Hepatocyte (in vitro differentiated cells): ENCODE measurements at places on chromosomes 6 and 20. TPM values are rescaled to one million over a fixed set of nuclear protein-coding genes. Genes with fewer than 3 reads are reported as not detected.

Gene MCM8
- 1.5 and 1.7 TPM in 2 replicates for polyA plus RNA-seq

Gene RGS17
- 0.27 and 0.52 TPM in 2 replicates for polyA plus RNA-seq

DNA sequence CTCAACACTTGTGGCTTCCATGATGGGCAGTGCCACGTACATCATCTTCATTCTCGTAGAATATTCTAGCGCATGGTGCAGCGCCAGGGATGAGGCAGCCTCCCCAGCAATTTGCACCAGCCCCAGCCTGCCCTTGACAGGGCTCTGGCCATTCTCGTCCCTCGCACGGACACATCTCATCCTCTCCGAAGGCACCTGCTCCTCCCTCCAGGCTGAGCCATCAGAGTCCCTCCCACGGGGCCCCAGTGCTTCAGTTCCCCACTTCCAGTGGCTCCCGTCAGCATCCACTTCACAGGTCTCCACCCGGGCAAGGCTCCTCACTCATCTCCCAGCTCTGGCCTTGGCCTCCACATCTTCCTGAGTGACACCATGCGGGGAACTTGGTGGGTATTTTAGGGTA, 13.3 kb upstream of the PHACTR3 start:
- no peak for DNase-seq
- peaks cover 28% of the 10 kb centered on the region for H3K27me3 ChIP-seq
- no peak overlapping the region for H3K4me3 ChIP-seq
- H3K4me1 ChIP-seq = no peaks in the 10 kb centered on the region
- H3K27ac ChIP-seq = no peak overlapping the region

GRCh38 chr6:122770835-122771601, 8.5 kb upstream of the FABP7 start:
- no peaks in the 10 kb centered on the region for H3K36me3 ChIP-seq
- peaks cover 21% of the 10 kb centered on the region for H3K4me1 ChIP-seq
- peak overlapping the region; percentile 10 for H3K27ac ChIP-seq
- peak; percentile 20 for DNase-seq

GRCh38 chr6:157759028-157759427, 64.0 kb upstream of the SNX9 start:
- no peaks in the 10 kb centered on the region for H3K36me3 ChIP-seq
- H3K4me3 ChIP-seq = no peak overlapping the region
- peaks cover 32% of the 10 kb centered on the region for H3K4me1 ChIP-seq
- no peak for DNase-seq

- H3K27me3 ChIP-seq = no peaks in the 10 kb centered on the region
- H3K4me1 ChIP-seq = no peaks in the 10 kb centered on the region
These were observed 13.9 kb downstream of the LRFN2 start for GRCh38 chr6:40573221-40573620.

- H3K36me3 ChIP-seq = no peaks in the 10 kb centered on the region
- DNase-seq = no peak
- peaks cover 8% of the 10 kb centered on the region for H3K4me1 ChIP-seq
- no peak overlapping the region for H3K4me3 ChIP-seq
These were observed 4.5 kb upstream of the FAM110A start for GRCh38 chr20:828987-829386.

Gene HEY2
- polyA plus RNA-seq = 0.27 and 0.40 TPM in 2 replicates

Gene FAM83C
- polyA plus RNA-seq = 0.10 TPM in 1 of 2 replicates, not detected in the other

DNA sequence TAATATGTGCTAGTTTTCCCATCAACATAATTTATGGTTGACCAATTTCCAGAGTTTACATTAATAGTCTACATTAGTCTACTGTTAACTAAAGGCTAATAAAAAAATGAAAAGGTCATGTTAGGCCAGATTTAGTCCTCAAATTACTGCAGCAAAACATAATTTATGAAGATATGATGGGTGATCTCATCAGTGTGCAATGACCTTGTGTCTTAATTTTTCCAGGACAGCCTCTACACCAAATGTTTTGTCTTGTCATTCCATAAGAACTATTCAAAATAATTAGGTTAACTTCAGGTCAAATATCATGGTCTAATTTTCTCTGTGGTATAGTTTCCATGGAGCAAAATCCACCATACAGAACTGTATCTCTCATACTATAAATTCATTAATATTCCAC, 234.2 kb downstream of the COL12A1 start:
- H3K27me3 ChIP-seq = no peaks in the 10 kb centered on the region
- H3K4me1 ChIP-seq = no peaks in the 10 kb centered on the region
- DNase-seq = no peak
- no peak overlapping the region for H3K4me3 ChIP-seq
- no peak overlapping the region for H3K27ac ChIP-seq

GRCh38 chr6:166330612-166331011, 11.7 kb downstream of the SFT2D1 start:
- H3K36me3 ChIP-seq = no peaks in the 10 kb centered on the region
- H3K27ac ChIP-seq = no peak overlapping the region
- H3K27me3 ChIP-seq = no peaks in the 10 kb centered on the region
- H3K4me3 ChIP-seq = no peak overlapping the region

- no peaks in the 10 kb centered on the region for H3K36me3 ChIP-seq
- DNase-seq = no peak
- no peaks in the 10 kb centered on the region for H3K27me3 ChIP-seq
- no peak overlapping the region for H3K27ac ChIP-seq
These were observed 74.5 kb upstream of the TULP1 start for GRCh38 chr6:35587167-35587566.

DNA sequence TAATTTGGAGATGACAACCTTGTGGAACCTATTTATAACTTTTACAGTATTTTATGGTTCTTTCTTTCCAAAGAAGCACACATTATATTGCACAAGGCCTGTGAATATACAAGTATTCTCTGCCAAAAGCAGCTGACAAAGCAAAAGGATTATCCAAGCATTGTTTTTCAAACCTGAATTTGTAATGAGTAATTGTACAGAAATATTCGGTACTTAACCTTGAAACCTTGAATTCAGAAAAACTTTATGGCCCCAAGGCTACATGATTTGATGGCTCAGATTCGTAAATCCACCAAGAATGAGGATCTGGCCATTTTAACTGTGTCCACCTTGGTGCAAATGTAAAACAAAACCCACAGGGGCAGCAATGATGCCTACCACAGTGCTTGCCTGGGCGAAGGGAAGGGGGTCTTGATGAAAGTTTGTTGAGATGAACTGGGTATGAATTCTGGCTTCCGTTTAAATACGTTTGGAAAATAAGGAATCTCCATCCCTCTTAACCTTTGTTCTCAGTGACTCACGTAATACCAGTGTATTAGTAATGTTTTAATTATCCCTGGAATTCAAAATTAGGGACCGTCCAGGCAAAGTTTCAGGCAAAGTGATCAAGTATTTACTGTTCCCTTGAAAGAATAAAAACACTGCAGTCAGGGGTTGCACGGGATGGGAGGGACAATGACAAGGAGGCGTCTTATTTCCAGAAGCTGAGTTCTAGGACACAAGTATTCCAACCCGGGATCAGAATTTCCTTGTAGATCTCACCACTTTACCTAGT, 2.7 kb upstream of the RBM24 start:
- H3K27me3 ChIP-seq = peaks cover 34% of the 10 kb centered on the region
- no peak for DNase-seq
- H3K36me3 ChIP-seq = no peaks in the 10 kb centered on the region
- peaks cover 4% of the 10 kb centered on the region for H3K4me1 ChIP-seq
- H3K4me3 ChIP-seq = no peak overlapping the region

GRCh38 chr6:41201764-41202173, 820 bp upstream of the TREML2 start:
- no peaks in the 10 kb centered on the region for H3K36me3 ChIP-seq
- peaks cover 11% of the 10 kb centered on the region for H3K27me3 ChIP-seq
- H3K4me3 ChIP-seq = no peak overlapping the region
- DNase-seq = no peak
- no peak overlapping the region for H3K27ac ChIP-seq

DNA sequence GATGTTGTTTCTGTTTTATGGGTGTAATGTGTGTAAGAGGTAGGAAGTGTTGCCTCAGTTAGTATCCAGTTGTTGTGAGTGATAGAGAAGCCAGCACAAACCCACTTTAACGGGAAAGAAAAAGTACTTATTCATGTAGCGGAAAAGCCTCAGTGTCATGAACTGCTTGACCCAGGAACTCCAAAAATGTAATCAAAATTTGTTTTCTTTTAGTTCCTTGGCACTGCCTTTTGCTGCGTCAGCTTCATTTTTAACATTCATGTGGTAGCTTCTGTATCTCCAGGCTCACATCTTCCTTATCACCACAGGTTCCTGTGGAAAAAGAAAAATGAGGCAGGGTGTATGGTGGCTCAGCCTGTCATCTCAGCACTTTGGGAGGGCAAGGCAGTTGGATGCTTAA, 46.4 kb upstream of the CCDC28A start:
- no peak overlapping the region for H3K4me3 ChIP-seq
- no peaks in the 10 kb centered on the region for H3K27me3 ChIP-seq
- no peak for DNase-seq
- H3K4me1 ChIP-seq = peaks cover 15% of the 10 kb centered on the region

- H3K36me3 ChIP-seq = no peaks in the 10 kb centered on the region
- H3K27me3 ChIP-seq = no peaks in the 10 kb centered on the region
- peak overlapping the region; percentile 3 for H3K27ac ChIP-seq
- no peak for DNase-seq
- H3K4me1 ChIP-seq = peaks cover 15% of the 10 kb centered on the region
- no peak overlapping the region for H3K4me3 ChIP-seq
These were observed 31.2 kb downstream of the SRSF3 start for GRCh38 chr6:36625158-36625919.

DNA sequence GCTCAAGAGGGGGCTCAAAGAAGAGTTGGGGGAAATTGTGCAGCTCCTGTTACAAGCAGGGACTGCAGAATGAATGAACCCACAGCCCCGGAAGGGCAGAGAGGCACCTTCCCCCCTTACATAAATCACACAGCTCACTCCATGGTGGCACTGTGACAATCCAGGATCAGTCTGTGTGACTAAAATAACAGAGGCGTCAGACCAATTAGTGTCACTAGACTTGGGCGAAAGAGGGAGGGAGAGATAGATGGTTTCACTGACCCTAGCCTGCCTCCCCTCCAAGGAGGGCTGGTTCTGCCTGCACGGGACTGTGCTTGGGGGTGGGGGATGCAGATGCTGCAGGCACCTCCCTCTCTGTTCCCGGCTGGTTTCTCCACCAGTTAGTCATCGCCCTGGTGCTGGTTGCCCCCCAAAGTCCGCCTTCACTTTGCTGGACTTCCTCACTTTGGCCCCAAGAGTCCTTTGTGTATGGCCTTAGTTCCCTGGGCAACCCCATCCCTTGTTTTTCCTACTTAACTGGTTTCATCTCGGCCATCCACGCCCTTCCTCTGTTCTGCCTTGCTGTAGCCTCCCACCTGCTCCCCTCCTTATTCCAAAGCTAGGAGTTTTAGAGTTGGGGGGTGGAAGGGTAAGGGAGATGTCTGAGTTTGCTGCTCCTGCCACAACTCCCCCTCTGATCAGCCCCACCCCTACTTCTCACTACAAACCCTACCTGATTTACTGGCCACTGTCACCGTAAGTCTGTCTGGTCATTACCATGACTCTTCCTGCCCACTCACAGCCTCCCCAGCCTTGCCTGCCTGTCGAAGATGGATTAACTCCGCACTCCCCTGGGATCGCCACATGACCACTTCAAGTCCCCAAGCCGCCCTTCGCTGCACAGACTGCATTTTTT, 17.7 kb downstream of the CCDC167 start:
- no peak overlapping the region for H3K27ac ChIP-seq
- H3K36me3 ChIP-seq = no peaks in the 10 kb centered on the region
- H3K4me3 ChIP-seq = no peak overlapping the region
- no peaks in the 10 kb centered on the region for H3K27me3 ChIP-seq
- no peak for DNase-seq

Gene INSM1
- 1.3 and 2.3 TPM in 2 replicates for polyA plus RNA-seq

GRCh38 chr20:15902493-15902892, 670.8 kb downstream of the KIF16B start:
- no peak overlapping the region for H3K4me3 ChIP-seq
- no peak for DNase-seq
- H3K27ac ChIP-seq = no peak overlapping the region
- no peaks in the 10 kb centered on the region for H3K4me1 ChIP-seq
- H3K36me3 ChIP-seq = no peaks in the 10 kb centered on the region

Gene SRMS
- polyA plus RNA-seq = not detected in 2 replicates

DNA sequence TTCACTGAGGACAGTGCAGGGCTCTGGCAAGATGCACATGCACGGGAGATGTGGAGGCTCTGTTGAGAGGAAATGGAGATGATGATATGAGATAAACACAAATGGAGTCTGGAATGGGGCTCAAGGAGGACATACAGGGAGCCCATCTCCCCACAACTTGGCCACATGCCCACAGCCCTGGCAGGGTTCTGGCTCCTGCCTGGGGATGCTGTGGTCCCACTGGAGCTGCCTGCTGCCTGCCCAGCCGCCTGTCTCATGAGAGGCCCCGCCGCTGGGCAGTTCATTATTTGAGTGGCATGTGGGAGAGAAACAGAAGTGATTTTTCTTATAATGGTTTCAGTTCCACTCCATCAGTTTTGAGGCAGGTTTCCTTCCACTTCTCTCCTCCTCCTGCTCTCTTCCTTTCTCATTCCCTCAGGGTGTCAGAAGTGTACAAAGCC, 133.6 kb upstream of the TRAF3IP2 start:
- H3K27me3 ChIP-seq = no peaks in the 10 kb centered on the region
- DNase-seq = no peak
- no peak overlapping the region for H3K4me3 ChIP-seq
- H3K4me1 ChIP-seq = no peaks in the 10 kb centered on the region
- H3K27ac ChIP-seq = no peak overlapping the region

DNA sequence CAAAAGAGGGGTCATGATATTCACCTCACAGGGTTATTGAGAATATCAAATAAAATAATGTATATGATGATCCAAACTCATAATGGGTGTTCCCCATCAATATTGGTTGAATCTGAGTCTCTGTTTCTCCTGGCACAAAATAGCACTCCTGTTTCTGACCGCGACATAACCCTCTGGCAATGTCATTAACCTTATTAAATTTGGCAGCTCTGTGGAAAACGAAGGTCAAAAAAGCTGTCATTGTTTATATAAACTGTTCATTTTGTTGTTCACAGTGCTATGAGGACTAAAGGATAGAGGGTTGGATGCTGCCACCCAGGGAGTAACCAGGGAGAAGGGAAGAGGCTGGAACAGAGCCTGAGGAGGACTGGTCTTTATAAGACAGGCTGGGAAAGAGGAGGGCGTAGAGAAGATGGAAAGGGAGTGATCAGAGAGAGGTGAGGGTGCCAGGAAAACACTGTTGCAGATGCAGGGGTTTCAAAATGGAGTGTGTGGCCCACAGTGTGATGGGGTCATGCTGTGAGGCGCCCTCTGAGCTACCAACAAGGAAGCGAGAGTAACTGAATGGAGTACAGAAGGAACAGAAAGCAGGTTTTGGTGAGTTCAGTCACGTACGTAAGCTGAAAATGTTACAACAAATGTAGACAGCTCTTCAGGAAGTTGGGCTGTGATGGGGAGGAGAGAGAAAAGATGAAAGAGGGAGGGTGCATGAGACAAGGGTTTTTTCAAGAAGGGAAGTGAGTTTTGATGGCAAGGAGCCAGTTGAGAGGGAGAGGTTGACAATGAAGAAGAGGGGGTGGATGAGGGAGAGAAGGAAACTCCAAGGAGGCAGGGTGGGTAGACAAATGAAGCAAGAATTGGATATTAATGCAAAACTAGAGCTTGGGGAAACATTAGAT, 251.6 kb upstream of the TAB2 start:
- peak overlapping the region; percentile 45 for H3K27ac ChIP-seq
- H3K27me3 ChIP-seq = no peaks in the 10 kb centered on the region
- no peak overlapping the region for H3K4me3 ChIP-seq
- DNase-seq = no peak

Gene IMPG1
- polyA plus RNA-seq = not detected in 2 replicates
